NCI-H1092 treated with DMSO at 0.1 percent for 48 hours (cell line): ENCODE measurements at places on chromosomes 16 and 17.

GRCh38 chr17:80898716-80899115 lies 92.9 kb upstream of the CHMP6 start:
- no peak for DNase-seq

- no peak for DNase-seq
These were observed 5.3 kb downstream of the HS3ST3A1 start for GRCh38 chr17:13596241-13596923.

DNA sequence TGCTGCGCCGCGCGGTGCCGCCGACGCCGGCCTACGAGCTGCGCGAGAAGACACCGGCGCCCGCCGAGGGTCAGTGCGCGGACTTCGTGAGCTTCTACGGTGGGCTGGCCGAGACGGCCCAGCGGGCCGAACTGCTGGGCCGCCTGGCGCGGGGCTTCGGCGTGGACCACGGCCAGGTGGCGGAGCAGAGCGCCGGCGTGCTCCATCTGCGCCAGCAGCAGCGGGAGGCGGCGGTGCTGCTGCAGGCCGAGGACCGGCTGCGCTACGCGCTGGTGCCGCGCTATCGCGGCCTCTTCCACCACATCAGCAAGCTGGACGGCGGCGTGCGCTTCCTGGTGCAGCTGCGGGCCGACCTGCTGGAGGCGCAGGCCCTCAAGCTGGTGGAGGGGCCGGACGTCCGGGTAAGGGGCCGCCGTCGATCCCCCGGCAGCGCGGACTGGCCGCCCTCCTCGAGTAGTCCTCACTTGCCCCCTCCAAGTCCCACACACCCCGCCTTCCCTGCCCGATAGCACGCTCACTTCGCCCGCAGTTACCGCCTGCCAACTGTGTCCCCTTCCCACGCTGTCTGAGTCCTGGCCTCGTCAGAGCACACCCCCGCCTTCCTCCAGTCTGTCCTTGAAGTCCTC lies 470 bp downstream of the MLYCD start:
- DNase-seq, result peak; percentile 33

DNA sequence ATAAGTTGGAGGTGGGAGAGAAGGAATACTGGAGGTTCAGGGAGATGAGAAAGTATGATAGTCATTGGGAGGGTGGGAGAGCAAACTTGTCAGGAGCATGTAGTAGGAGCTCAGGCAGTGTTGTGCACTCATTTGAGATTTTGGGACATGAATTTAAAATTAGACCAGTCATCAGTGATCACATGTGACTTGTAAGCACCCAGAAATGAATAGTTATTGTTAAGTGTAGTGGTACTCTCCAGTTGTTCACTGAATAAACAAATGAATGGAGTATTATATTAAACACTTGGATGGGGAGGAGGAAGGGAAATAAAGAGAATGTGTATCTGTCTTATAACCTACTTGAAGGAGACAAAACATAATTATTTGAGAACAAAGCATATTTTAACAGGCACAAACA lies 2.2 kb upstream of the PSME3 start:
- DNase-seq, result no peak

GRCh38 chr16:80902306-80903110 lies 98.1 kb upstream of the CDYL2 start:
- no peak for DNase-seq

- no peak for DNase-seq
These were observed 255.6 kb upstream of the SDK2 start for GRCh38 chr17:73899839-73900238.

GRCh38 chr17:47949197-47949759 lies 7.9 kb downstream of the PNPO start:
- DNase-seq, result peak; percentile 66

DNA sequence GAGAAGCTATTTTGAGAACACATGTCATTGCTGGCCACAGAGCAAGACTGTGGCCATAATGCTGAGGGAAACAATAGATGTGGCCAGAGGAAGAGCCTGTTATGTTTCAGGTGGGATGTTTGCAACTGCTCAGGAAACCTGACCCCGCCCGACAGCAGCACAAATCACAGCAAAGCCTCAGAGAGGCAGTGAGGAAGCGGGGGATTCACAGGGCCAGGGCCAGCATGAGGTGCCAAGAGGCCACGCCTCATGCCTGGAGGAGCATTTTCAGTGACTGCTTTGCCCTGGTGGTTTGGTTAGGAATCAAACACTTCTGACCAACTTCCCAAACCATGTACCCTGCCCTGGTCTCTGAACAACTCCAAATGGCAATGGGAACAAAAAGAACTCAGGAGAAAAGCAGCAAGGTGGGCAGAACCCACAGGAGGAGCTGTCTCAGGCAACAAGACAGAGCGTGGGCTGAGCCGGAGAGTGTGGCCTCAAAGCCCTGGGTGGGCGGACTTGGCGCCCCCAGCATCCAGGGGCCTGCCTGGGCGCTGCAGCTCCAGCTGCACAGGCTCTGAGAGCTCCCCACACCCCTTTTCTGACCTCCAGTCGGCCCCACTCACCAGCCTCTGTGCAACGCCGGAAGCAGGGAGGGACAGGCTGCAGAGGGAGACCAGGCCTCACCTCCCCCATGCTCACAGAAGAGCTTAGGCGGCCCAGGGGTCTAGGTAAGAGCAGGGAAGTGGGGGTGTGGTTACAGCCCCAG lies 20.6 kb downstream of the HIC1 start:
- no peak for DNase-seq

GRCh38 chr17:43615330-43616028 lies 46.2 kb downstream of the MEOX1 start:
- no peak for DNase-seq

- no peak for DNase-seq
These were observed 70.8 kb downstream of the TOX3 start for GRCh38 chr16:52476111-52476510.

GRCh38 chr16:87288753-87289362 lies 28.3 kb downstream of the C16orf95 start:
- no peak for DNase-seq

- DNase-seq, result no peak
These were observed 142.6 kb upstream of the CPHXL start for GRCh38 chr16:75868636-75869632.

DNA sequence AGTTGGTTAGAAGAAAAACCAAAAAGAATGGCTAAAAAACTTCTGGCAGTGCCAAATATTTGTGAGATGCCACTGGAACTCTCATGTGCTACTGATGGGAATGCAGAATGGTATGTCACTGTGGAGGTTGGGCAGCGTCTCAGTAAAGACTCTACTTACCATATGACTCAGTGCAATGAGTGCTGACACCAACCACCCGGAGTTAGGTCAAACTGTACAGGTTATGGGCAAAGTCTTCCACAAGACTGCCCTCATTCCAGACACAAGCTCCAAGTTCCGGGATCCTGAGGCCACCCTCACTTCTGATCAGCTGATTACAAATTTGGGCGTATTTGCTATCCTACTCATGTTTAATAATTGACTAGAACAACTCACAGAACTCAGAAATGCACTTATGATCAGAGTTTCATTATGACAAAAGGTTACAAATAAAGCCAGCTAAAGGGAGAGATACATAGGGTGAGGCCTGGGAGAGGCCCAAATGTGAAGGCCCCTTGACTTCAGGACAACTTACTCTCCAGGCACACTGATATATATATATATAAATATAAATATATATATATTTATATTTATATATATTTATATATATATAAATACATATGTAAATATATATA lies 114.9 kb downstream of the TRIM37 start:
- DNase-seq, result no peak

- no peak for DNase-seq
These were observed 27.8 kb upstream of the HEATR6 start for GRCh38 chr17:60106340-60107059.

GRCh38 chr16:46673320-46674013 lies 15.5 kb downstream of the VPS35 start:
- peak; percentile 59 for DNase-seq

GRCh38 chr16:10497132-10498101 lies 83.0 kb downstream of the EMP2 start:
- DNase-seq, result no peak

DNA sequence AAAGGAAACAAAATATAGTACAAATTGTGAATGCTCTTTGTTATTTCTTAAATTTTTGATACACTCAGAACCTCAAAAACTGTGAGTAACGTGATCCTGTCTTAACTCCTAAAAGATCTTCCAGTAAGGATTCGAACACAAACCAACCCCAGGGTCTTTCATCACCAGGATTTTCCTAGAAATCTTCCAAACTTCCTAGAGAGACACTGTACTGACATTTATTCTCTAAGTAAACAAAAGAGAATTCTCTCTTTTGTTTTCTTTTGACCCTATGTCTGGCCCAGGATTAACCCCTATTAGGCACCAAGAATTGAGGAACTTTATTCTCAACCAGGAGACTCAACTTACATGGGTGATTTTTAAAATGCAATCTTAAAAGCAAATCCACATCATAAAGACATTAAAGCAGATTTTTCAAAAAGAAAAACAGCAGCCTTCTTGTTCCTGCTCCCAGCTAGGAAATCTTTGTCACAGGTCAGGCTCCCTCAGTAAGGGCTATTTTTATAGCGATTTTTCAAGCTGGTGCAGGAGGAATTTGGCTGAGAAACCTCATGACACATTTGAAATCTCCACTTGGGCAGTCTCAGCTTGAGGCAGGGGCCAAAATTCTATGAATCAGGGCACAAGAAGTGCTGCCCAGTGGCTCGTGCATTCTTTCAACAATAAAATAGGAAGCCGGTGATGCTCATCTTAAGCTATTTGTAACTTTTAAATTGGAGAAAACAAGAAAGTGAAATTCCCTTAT lies 6.2 kb upstream of the SMG1 start:
- DNase-seq, result no peak

DNA sequence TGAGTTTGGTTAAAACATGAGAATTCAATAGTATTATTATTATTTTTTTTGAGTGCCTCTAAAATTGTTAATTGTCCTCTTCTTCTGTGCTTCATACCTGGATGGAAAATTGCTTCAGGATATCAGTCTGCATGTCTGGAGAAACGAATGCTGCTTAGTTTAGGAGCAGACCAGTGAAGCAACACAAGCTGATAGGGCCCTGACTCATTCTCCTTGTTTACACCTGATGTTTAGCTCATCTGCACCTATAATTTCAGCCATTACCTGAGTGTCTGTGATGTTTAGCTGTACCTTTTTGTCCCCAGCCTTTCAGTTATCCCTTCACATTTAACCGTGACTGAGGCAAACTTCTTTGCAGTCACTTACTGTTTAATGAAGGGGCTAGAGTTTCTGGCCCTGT lies 14.8 kb downstream of the SNTB2 start:
- no peak for DNase-seq

GRCh38 chr16:58684001-58684353 lies 593 bp downstream of the SLC38A7 start:
- no peak for DNase-seq
